ENCODE measurements at places on chromosomes 16 and 17. TPM values are rescaled to one million over a fixed set of nuclear protein-coding genes. Genes with fewer than 3 reads are reported as not detected.

- DNase-seq: no peak
Observed at GRCh38 chr16:11630046-11630767, 38.0 kb upstream of the SNN start.

DNA sequence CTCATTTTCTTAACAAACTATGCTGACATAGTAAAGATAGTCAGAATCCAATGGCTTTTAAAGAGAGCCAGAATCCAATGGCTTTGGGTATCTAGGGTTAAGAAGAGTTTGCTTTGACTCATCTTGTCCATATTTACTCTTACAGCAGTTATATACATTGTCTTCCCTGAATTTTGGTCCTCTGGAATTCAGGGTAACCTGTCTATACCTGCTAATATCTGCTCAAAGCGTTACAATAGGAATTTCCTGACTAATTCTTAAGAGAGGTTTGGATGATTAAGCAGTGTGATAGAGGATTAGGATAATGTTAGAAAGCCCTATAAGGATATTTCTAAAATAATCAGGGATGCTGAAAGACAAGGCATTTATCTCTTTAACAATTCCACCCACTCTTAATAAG, 2.0 kb upstream of the CDH8 start:
- DNase-seq: no peak

- no peak for DNase-seq
Observed at GRCh38 chr16:75506574-75506973, 11.3 kb upstream of the CHST6 start.

DNA sequence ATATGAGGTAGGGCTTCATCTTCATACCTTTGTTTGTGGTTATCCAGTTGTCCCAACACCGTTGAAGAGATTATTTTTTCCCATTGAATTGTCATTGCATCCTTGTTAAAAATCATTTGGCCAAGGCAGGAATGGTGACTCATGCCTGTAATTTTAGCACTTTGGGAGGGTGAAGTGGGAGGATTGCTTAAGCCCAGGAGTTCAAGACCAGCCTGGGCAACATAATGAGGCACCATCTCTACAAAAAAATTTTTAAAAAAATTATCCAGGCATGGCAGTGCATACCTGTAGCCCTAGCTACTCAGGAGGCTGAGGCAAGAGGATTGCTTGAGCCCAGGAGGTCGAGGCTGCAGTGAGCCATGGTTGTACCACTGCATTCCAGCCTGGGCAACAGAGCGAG, 223.9 kb downstream of the TANC2 start:
- no peak for DNase-seq

- DNase-seq: no peak
Observed at GRCh38 chr17:62780269-62780668, 27.8 kb downstream of the MARCHF10 start.

DNA sequence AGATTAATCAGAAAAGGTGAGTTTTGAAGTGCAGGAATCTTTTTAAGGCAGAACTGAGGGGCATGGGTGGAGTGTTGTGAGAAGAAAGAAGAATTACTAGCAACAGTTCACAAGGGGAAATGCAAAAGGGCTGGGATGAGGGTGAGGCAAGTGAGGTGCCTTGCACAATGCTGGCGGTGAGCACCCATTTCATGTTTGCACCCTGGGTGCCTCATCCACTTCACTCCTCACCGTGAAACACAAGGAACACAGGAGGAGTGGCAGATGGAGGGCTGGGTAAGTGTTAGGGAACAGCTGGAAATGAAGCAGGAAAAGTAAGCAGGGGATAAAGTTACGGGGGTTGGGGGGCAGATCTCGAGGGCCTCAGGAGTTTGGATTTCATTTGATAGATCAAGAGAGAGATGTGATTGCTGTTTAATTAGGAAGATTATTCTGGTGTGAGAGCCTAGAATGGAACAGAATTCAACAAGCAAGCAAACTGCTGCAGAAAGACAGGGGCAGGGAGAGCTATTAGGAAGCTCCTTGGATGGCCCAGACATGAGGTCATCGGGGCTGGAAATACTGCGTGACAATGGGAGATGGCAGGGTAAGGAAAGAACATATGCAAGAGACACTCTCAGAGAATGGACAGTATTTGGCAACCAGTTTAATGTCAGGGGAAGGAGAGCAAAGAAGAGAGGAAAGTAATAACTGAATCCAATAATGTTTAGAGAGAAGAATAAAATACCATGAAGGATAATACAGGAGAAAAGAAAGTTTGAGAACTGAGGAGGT, 8.3 kb upstream of the HEATR6 start:
- DNase-seq: no peak

GRCh38 chr17:15298176-15298575, 33.0 kb upstream of the PMP22 start:
- DNase-seq: no peak

DNA sequence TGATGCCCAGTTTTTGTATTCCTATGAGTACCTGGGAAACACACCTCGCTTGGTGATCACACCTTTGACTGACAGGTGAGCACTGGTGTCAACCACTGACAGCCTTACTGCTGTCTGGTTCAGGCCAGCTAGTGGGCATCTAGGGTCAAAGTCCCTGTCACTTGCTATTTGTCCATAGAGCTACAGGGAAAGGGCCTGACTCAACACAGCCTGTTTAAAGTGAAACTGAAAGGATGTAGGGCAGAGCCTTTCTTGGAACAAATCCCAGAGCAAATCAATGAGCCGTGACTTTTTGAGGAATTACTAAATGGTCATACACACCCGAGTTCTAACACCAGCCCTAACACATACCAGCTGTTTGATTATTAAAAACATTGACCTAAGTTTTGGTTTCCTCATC, 106.8 kb downstream of the DNAH9 start:
- no peak for DNase-seq

GRCh38 chr16:2715519-2715918, 4.5 kb downstream of the PRSS27 start:
- DNase-seq: no peak

DNA sequence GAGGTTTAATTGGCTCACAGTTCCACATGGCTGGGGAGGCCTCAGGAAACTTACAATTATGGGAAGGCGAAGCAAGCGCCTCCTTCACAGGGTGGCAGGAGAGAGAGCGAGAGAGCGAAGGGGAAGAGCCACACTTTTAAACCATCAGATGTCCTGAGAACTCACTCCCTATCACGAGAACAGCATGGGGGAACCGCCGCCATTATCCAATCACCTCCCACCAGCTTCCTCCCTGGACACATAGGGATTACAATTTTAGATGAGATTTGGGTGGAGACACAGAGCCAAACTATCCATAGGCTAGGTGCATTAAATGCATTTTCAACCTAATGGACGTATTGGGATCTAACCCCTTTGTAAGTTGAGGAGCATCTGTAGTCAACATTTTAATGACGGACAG, 4.9 kb upstream of the ANKRD40 start:
- DNase-seq: no peak

DNA sequence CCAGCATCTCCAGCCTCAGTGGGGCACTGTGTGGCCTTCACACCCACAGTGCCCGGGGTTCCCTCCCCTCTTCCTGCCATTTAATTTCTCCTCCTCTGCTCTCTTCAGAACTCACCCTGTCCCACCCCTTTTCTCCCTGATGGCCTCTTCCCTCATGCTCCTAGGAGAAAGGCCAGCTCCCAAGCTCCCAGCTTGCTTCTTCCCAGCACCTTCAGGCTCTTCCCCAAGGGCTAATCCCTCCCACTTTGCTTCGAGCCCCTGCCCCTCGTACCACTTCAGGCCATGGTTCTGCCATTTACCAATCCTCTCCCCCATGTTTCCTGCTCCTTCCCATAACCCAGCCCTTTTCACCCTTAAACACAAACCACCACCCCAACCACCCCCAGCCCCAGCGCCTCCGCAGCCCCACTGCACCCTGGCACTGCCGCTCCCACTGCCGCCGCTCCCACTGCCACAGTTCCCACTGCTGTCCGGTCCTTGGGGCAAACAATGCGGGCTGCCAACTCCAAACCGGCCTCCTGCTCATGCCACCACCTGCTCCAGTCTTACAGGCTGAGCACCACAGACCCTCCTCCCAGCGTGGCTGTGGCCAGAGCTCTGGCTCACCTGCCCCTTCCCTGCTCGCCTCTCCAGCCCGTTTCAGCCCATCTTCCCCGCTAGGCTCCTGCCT, 28.6 kb downstream of the ADAM11 start:
- no peak for DNase-seq

- no peak for DNase-seq
Observed at GRCh38 chr17:45973946-45974859, 24.8 kb upstream of the STH start.

DNA sequence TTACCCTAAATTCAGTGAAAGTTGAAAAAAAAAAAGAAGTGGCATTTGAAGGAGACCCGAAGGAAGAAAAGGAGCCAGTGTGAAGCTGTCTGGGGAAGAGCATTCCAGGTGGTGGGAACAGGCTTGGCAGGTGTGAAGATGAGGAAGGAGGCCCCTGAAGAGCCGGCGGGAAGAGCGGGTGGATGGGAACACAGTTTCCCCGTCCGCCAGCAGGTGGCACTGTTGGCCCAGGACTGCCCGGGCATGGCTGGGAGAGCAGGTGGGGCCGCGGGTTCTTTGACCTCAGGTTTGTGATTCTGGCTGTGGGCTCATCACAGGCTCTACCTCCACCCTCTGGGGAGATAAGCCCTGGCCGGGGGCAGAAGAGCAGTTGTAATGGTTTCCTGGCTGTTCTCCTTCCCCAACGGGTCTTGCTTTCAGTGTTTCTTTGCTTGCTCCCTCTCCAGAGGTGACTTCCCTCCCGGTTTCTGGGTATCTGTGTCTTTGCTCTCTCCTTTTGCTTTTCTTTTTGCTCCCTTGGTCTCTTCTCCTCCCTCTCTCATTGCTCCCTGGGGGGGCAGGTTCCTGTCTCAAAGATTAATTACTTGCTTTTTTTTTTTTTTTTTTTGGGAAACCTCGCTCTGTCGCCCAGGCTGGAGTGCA, 32.3 kb downstream of the RAP1GAP2 start:
- no peak for DNase-seq

DNA sequence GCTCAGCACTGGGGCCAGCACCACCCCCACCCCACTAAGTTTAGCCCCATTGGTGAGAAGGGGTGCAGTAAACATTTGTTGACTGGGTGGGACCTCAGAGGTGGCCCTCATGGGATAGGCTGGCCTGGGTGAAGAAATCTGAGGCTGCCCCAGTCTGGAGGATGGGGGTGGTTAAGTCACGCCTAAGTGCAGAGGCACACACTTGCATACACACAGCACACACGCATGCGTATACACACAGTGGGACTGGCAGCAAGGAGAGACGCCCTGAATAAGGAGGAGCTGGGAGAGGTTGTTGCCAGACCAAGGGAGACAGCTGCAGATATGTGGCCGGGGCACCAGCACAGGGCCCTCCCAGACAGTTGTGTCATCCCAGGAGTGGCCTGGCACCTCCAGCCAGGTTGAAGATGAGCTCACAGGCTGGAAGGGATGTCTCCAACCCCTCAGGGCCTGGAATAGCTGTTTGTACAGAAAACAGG, 3.0 kb upstream of the BCAR1 start:
- no peak for DNase-seq

DNA sequence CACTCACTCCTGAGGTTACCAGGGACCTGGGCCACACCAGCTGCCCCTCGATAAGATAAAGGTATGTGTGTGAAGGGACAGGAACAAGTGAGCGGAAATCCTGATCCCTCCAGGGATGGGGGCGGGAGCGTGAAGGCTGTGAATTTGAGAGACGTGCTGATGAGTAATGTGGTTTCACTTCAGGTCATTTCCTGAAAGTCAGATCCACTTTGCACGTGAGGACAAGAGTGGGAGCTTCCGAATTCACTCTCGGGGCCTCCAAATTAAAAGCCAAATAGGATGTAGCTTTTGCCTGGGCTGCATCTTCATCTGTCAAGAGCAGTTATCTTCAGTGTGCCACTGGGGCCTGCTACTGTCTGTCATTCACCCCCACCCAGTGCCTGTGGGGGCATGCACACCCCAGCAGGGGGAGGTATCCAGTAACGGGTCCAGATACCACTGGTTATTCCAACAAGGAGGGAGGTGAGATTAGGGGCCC, 87.4 kb upstream of the LHX1 start:
- DNase-seq: peak; percentile 5

DNA sequence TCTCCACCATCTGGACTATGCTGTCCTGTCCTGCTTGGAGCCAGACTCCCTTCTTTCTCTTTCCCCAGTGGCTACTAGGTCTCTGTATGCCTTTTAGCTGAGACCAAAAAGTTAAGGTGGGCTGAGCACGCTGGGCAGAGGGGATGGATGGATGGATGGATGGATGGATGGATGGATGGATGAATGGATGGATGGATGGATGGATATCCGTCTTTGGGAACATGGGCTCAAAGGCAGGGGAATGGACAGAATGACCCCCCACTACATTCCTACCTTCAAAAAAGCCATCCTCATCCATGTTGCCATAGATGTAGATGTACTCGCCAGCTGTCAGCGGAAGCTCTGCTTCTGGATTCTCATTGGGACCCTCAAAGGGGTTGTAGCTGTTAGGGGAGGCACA, 12.8 kb downstream of the TSPOAP1 start:
- no peak for DNase-seq

DNA sequence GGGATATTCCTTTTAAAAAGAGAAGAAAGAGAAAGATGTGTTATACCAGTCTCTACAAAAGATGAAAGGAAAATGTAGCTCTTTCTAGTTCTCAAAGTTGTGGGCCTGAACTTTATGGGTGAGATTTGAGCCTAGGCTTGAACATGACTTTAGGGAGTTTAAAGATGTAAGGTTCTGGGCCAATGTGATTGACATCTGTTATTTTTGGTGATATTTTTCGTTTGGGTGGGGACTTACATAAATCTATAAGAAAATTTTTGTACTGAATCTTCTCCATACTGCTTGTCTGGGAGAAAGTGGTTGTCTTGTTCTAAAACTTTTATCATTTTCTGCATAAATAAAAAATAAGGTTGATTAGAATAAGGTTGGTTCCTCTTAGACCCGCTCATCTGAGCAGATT, 4.8 kb downstream of the PRKCA start:
- no peak for DNase-seq

DNA sequence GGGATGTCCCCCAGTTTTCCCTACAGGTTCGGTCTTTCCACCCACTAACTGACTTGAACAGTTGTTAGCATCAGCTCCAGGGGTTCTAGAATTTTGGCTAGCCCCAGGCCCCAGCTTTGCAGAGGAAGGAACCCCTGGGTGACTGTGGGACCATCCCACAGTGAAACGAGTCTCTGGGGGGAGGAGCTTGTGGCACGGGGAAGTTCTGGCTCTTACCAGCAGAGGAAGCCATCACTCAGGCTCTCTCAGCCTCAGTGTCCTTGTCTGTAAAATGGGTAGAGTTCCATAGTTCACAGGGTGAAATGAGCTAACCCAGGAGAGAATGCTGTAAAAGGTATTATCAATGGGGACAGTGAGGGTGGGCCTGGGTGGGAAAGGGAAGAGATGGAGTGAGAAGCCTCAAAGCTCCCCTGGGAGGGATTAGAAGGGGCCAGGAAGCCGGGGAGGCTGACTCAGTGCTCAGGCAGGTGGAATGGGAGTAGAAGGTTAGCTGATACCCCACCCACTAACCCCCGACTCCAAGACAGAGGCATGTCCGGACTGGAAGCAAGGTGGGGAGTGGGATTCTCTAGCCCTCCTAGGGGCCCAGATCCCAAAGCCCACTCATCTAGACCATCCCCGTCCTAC, 30.9 kb upstream of the CDC42EP4 start:
- no peak for DNase-seq

The TMEM92 gene
- total RNA-seq: 0.54 TPM

The GPR179 gene
- 0.03 TPM for total RNA-seq

The HOXB6 gene
- total RNA-seq: 196 TPM

The HS3ST3A1 gene
- 0.31 TPM for total RNA-seq

The SLC5A10 gene
- total RNA-seq: not detected

The IFI35 gene
- 42.6 TPM for total RNA-seq

The SHISA6 gene
- total RNA-seq: not detected

The JMJD8 gene
- total RNA-seq: 73.9 TPM

The SOCS1 gene
- 4.8 TPM for total RNA-seq

The TBC1D3L gene
- 7.0 TPM for total RNA-seq

The PRAC2 gene
- not detected for total RNA-seq

The PPP1R1B gene
- 45.7 TPM for total RNA-seq
